Cardiac ventricle fibroblast (primary cell): ENCODE measurements at places on chromosomes 3 and 15. TPM values are rescaled to one million over a fixed set of nuclear protein-coding genes. Genes with fewer than 3 reads are reported as not detected.

Gene MST1
- 1.4 and 3.1 TPM in 2 replicates for total RNA-seq

Gene RNF111
- 13.4 and 18.1 TPM in 2 replicates for total RNA-seq

Gene MAGEF1
- 19.0 and 22.5 TPM in 2 replicates for total RNA-seq

Gene CCDC33
- total RNA-seq, result not detected in 2 replicates

Gene DUOX1
- total RNA-seq, result not detected in 2 replicates

Gene CCR3
- not detected in 2 replicates for total RNA-seq

Gene CSPG5
- total RNA-seq, result not detected in 2 replicates

Gene SLC4A7
- 38.5 and 40.6 TPM in 2 replicates for total RNA-seq

Gene ZNF860
- total RNA-seq, result 0.05 and 0.31 TPM in 2 replicates

Gene THRB
- total RNA-seq, result 8.2 and 9.8 TPM in 2 replicates

Gene MAN2C1
- total RNA-seq, result 59.9 and 70.4 TPM in 2 replicates

Gene UROC1
- not detected in 2 replicates for total RNA-seq

Gene CPB1
- total RNA-seq, result not detected in 2 replicates

Gene ADAMTS17
- total RNA-seq, result 0.31 and 0.49 TPM in 2 replicates

Gene EXOSC7
- total RNA-seq, result 37.3 and 46.3 TPM in 2 replicates

Gene FMN1
- 0.19 and 1.3 TPM in 2 replicates for total RNA-seq

Gene ARGFX
- not detected in 2 replicates for total RNA-seq

Gene TMC3
- total RNA-seq, result not detected in 2 replicates

Gene TMEM207
- total RNA-seq, result not detected in 2 replicates
